ENCODE measurements at places on chromosomes 6 and 20.

DNA sequence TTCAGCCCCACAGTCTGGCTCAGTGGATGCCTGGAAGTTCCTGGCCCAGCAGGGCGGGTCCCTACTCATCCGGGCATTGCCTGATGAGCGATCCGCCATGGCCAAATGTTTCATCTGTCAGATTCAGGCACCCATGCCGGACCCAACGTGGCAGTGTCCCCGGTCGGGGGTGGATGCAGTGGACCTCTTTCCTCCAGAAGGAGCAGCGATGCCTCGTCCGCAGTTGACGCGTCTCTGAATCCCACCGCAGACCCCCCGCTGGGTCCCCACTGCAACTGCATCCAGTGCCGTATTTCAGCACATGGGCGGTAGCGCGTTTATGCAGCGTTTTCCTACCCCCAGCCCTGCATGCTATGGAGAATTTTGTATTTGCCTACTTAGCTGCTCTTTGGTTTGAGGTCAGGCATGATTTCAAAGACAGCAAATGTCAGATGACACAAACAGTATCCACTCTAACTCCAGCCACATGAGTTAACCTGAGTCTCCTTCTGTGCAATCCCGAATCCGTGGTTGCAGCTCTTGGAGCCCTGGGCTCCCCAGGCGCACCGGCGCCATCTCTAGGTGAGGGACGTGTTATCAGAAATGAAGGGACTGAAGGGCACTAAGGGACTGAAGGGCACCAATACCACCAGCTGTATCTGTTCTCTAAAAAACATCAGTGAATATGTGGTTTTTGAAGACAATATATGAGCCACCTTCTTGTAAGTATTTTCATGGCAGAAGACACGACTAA, 72.6 kb upstream of the THBS2 start:
- no peak for DNase-seq

DNA sequence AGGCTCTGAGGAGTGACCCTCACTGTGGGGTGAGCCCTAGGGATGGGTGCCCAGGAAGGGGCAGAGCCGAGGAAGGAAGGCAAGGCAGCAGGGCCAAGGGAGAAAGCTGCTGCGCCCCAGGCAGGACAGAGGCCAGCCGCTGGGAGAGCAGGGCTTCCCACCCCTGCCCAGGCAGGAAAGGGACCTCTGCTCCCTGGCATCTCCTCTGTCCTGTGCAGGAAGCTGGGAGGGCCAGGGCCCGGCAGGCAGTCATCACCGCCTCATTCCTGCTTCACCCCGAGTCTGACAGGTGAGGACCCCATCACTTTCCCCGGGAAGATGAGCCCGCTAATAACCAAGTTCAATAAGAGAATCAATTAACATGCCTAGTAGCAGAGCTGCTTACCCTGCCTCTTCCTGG, 81.3 kb downstream of the EDN3 start:
- no peak for DNase-seq

DNA sequence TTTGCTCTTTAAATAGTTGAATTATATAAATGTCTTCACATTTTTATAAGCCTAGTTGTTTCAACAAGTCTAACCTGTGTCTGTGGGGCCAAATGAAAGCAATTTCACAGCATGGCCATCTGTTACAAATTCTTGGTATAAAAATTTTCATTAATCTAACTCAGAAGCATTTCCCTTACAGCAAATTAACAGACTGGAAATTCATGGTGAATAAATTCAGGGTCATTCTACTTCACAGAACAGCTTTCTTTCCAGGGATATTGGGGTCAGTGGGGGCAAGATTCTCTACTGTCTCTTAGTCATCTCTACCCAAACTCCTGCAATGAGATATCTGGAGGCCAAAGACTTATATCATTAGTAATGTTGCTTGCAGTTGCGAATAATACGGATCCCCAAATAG, 352.1 kb downstream of the MMUT start:
- no peak for DNase-seq

- no peak for DNase-seq
Observed at GRCh38 chr20:50053362-50054230, 59.4 kb downstream of the UBE2V1 start.

Data from GM04503 (cell line).